ENCODE measurements at places on chromosomes 1 and 21. TPM values are rescaled to one million over a fixed set of nuclear protein-coding genes. Genes with fewer than 3 reads are reported as not detected.
A peak's percentile ranks its signal among the peaks of the same experiment; 100 is the strongest.

DNA sequence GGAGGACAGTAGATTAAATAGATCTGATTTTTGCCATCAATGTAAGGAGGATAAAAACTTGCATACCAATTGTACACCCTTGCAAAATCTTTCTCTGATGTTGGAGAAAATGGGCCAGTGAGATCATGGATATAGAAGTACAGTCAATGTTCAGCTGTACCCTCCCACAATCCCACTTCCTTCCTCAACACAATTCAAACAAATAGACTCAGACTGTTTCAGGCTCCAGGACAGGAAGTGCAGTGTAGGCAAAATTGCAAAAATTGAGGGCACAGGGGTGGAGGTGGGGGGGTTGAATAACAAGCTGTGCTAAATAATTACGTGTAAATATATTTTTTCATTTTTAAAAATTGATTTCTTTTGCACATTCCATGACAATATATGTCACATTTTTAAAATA is 3.9 kb upstream of the IFI44 start:
- no peak for DNase-seq

DNA sequence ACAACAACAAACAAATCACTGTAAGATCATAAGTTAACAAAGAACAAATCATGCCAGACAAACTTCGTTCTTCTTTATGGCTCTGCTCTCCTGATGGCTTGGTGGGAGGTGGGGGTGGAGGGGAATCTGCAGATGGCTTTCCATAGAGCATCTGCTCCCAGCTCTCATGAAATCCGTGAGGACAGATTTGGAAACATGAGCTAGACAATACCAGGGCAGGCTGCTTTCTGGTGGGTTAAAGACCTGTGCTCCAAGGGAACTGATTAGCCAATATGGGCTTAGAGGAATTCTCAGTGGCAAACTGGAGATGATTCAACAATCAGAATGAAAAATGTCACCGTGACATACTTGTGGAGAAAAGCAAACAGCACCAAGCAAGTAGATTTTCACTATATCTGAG is 69.4 kb upstream of the TLR5 start:
- DNase-seq, result no peak

- DNase-seq, result peak; percentile 66
Measured at GRCh38 chr1:18955441-18956192, 859 bp downstream of the IFFO2 start.

DNA sequence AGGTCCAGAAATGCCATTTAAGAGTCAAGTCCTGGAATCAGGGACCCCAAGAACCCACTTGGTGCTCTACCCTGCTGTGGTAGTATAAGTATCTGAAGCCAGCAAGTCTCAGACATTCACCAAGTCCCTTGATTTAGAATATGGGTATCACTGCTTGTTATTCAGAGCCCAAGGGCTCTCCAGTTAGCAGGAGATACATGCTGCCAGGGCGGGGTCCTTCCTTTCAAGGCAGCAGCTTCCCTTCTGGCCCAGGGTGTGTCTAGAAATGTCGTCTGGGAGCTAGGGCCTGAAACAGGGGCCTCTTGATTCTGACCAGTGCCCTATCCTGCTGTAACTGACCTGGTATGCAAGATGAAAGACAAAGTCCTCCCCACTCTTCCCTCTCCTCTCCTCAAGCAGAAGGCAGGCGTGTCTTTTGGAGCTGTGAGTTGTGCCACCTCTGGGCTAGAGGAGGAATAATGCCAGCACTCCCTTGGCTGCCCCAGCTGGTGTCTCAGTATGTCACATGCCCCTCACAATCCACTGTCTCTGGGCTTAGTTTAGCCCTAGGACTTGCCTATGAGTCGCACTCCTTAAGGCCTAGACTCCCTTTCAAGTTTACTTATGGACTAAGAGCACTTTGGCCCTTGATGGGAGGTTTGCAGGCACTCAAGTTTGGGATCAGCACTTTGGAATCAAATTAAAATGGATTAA is 200.2 kb downstream of the MRPL39 start:
- no peak for DNase-seq

- DNase-seq, result no peak
Measured at GRCh38 chr1:226949401-226949800, 9.3 kb downstream of the COQ8A start.

- DNase-seq, result no peak
Measured at GRCh38 chr1:32536764-32537163, 2.5 kb upstream of the ZBTB8A start.

DNA sequence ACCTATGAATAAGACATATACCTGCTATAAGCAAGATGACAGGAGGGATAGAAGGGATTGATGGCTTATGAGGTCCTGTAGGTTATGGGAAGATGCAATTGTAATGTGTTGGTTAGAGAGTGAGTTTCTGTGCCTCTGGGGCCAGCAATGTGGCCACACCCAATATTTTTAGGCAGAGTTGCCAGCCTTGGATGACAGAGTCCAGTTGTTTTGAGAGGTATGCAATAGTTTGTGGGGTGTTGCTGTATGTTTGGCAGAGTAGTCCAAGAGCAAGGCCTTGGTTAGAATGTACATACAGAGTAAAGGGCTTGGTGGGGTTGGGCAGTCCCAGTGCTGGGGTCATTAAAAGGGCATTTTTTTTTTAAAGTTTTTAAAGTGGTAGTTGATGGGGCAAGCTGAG is 36.6 kb upstream of the PLA2G5 start:
- DNase-seq, result no peak

DNA sequence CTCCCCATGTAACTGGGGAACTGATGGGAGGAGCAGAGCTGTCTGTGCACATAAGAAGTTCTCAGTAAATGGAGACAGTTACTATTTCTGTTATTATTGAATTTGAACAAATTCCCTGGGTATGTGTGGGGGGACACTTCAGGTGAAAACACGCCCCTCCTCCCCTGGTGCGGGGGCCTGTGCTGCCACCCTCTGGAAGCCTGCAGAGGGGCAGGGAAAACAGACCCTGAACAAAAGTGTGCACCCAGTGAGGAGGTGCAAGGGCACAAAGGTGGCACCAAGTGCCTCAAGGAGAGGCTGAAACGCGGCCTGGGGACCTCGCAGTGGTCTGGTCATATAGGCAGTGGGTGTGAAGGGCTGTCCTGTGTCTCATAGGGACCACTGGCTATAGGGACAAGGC is 18.2 kb upstream of the NADK start:
- peak; percentile 24 for DNase-seq

DNA sequence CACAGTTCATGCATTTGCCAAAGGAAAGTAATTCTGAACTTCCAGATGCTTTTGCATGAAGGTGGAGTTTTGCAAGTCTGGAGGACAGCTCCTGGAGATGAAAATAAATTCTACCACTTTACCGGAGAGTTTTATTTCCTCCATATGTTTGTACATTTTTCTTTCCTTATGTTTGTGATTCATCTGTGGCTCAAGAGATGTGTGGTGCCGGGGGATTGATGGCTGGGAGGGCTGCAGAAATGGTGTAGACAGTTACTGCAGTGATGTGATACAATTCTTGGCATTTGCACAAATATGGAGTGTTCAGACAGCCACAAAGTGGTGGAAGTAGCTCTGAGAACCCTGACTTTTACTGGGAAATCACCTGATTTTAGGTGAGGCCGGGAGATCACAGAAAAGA is 58.5 kb upstream of the ASB17 start:
- no peak for DNase-seq

DNA sequence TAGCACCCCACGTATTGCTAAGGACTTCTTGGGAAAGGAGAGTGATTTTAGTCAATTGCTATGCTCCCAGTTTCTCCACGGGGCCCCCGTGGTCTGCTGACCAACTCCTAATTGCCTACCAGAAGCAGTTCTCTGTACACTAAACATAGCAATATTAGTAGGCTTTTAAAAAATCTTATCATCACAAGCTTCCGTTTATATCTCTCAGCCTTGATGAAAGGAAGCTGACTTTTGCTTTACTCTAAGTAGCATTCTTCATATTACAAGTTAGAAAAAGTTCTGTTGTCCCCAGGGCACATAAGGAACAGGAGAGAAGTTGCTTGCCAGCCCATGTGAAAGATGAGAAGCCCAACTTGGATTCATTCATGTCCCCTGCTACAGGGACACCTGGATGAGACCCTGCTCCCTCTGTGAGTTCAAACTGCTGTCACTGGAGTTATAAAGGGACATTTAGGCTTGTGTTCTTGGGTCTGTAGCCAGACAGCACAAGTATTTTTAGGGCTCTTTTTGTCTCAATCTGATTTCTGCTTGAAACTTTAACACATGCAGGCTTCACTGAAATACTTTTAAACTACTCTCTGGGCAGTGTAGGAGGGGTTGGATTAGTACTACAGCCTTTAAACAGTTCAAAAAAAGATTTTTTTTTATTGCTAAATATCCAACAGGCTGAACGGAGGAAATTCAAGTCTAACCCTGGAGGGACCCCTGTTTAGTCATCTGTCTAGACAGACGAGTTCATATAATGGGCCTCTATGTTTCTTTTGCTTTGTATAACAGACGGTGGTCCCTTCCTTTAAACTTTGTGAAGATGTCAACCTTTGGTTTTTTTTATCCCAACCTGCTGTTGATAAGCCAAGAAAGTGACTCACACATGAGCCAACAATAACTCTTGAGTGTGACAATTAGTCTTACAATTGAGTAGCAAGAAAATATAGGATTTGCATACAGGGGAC is 29.5 kb downstream of the TGFB2 start:
- no peak for DNase-seq

Gene NID1
- not detected for total RNA-seq

Gene HLCS
- 12.6 TPM for total RNA-seq

Gene IL19
- total RNA-seq, result not detected

Gene AMY1B
- total RNA-seq, result not detected

Gene PLA2G5
- not detected for total RNA-seq

Gene NBPF3
- 3.3 TPM for total RNA-seq

Gene EFCAB14
- 38.3 TPM for total RNA-seq

Data from activated naive CD4-positive, alpha-beta T cell treated with anti-CD3 and anti-CD28 coated beads for 36 hours (primary cell).